ENCODE measurements at places on chromosomes 4 and X.

DNA sequence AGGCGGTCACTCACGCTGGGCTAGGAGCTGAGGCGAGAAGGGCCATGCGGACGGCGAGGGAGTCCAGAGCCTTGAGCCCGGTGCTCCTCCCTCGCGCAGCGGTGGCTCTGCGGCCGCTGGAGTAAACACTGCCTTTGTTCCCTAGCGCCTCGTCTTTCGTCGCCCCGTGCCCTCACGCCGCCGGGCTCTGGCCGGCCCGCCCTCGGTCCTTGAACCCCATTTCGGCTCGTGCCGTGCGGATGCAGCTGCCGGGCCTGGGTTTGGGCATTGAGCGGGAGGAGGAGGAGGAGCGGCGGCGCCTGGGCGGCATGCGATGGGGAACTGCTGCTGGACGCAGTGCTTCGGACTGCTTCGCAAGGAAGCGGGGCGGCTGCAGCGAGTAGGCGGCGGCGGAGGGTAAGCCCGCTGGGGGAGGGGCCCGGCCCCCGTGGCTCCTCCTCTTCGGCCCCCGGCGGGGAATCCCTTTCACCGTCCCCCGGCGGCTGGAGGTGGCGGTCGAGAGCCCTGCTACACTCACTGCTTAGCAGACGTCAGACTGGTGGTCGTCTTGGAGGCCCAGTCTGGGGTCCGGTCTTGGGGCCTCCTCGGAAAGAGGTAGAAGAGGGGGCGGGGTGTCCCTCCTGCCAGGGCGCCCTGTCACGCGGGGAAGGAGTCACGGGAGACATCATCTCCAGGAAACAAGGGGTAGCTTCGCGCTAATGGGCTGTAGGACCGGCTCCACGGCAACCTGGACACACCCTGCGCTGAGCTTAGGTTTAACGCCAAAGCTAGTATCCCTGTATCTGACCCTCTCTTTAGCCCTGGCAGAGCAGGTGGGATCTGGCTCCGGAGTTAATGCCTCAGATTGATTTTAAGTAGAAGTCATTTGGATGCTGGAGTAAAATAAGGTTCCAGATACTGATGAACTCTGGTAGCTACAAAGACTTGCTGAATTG lies at the start of gene AP1AR:
Gene AP1AR (plus strand): TSS at position 9 of the 935 bp plus-strand sequence. CDS start 305 bp downstream, at position 314.
- DNase-seq = peak; percentile 72

GRCh38 chrX:7987160-7988012 lies 60.2 kb upstream of the PNPLA4 start:
- DNase-seq = no peak

- DNase-seq = no peak
Observed at GRCh38 chrX:72105436-72105835, 26.3 kb downstream of the RTL5 start.

DNA sequence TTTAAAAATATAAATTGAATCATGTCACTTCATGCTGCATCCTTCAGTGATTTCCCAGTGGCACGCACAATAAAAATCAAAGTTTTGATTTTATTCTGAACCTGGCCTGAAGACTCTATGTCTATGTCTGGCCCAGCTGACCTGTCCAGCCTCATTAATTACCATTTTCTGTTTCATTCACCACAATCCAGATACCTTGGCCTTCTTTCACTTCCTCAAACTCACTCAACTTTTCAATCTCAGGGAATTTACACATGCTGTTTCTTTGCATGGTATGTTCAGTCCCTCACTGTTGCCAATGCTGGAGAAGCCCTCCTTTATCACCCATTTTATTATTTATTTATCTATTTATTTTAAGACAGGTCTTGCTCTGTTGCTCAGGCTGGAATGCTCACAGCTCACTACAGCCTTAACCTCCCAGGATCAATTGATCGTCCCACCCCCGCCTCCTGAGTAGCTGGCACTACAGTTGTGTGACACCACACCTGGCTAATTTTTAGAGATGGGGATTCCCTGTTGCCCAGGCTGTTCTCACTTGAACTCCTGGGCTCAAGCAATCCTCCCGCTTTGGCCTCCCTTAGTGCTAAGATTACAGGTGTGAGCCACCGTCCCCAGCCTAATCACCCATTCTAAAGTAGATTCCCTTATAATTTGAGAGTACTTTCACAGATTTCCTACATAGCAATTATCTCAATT lies 43.1 kb downstream of the ZGRF1 start:
- no peak for DNase-seq

DNA sequence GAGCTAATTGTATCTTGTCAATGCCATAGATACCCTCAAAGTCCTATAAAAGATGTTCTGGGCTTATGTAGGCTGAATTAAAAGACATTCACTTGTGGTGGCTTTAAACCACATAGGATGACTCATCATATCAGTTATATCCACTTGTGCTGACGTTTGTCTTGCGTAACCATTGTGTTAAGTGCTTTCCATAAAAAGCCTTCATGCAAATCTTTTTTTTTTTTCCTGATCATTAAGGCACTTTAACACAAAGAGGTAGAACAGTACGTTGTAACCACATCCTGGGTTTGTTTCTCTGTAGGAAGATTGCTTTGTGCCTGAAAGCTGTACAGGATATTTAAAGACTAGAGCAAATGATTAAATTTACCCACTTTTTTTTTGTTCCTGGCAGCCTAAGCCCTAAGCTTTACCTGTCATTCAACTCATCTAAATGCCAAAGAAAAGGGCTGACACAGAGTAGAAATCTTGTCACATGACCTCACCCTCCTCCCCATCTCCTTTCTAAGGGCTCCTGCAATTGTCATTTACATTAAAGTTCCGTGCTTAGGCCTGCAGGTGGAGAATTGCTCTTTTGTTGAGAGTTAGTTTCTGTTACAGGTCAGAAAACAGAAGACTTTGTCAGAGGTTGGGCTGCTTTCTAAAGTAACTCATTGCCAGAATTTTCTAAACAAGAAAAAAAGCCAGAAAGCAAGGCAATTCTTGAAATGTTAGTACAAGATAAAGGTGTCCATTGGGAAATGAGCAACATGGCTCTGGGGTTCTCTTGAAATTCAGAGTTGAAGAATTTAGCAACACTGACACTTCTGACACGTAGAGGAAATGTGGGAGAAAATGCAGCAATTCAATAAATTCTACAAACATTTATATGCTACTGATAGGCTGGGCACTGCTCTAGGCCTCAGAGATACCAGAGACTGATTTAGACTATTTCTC lies 555.6 kb downstream of the PPARGC1A start:
- DNase-seq = peak; percentile 0

DNA sequence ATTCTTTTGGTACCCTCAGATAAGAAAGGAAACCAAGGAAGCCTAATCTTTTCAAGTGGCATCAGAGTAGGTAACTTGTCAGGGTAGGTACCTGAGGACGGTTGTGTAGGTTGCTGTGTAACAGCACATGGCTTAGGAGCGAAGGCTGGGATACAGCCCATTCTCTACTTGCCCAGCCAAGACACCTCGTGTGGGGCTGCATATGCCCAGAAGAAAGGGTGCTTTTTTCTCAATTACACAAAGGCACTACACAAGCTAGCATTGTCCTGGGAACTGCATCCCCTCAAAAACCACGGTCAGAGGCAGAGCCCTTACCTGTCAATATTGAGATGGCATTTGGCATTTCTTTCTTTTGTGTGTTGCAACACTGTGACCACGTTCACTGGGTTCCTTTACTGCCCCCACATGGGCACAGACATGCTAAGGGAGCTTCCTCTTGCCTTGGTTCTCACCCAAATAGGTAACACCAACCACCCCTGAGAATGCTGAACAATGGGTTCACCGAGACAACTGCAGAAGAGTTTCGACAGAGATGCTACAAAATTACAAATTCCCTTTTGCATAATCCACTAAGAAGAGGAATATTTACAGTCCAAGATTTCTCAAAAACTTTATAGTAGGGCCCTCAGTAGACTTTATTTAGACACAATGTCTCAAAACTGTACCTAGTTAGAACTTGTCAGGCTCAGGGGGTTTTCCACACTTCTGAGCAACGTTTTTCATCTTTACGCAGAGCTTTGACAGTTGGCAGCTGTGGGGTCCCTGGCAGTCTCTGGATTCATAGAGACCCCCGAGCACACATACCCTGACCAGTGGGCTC lies 35.8 kb upstream of the TNIP3 start:
- no peak for DNase-seq

DNA sequence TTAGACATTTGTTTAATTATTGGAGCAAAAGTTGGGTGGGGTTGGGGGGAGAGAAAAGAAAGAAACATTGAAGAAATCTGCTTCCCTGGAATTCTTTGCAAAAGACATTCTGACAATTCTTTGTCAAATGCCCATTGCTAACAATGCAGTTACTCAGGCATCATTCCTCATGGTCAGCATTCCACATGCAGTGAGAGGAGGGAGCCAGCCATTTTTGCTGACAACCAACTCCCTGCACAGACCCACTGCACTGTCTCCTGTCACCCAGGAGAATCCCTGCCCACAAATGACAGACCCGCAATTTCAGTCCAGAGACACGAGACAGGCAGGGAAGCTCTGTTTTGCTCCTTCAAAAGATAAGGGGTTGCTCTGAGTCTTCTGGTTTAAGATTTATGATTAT lies 985.1 kb upstream of the SLIT2 start:
- no peak for DNase-seq

GRCh38 chr4:106305435-106306055 lies 10.5 kb downstream of the TBCK start:
- DNase-seq = no peak

DNA sequence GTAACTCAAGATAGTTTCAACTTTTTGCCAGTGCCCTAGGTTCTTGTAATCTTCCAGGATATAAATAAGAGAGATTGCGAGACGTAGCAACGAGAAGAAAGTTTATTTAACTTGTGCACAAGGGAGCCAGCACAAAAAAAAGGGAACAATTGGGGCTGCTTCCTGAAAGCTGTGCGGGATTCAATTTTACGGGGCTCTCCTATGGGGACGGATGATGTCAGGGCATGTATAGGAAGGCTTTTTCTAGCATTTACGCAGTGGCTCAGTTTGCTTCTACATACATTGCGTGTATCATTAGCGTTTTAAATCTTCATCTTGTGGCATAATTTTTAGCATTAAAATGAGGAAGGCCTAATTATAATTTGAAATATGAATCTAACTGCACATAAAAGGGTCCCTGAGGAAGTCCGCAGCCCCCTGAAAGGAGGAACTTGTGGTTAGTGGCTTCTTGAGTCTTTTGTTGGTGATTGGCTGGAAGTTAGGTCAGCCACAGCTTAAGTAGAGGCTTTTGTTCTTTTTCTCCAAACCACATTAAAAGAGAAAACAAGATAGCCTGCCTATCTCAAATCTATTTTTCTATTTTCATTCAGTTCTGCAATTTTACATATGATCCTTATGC lies 668.2 kb upstream of the NDST4 start:
- DNase-seq = no peak

DNA sequence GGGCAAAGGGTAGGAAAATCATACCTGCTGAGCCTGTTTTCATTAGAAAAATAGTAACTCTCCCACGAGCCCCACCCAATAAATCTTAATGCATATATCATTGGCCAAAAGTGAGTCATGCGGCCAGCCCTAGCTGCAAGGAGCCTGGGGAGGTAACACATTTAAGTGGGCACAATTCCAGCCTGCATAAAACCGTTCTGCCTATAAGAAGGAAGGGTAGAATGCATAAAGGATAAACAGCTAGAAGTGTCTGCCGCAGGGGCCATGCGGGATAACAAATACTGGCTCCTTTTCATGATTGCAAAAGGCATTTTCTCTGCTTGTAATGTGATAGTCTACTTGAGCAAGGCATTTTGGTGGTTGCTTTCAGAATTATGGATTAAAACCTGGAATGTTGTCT lies 37.1 kb downstream of the EFHC2 start:
- no peak for DNase-seq

- DNase-seq = no peak
Observed at GRCh38 chr4:126916626-126917140, 716.1 kb upstream of the INTU start.

GRCh38 chr4:38013461-38014366 lies 53.5 kb downstream of the PTTG2 start:
- DNase-seq = no peak

- DNase-seq = no peak
Observed at GRCh38 chrX:133989490-133989889, 4.1 kb upstream of the GPC3 start.

- no peak for DNase-seq
Observed at GRCh38 chr4:181443021-181443420, 800.2 kb upstream of the TENM3 start.

- DNase-seq = no peak
Observed at GRCh38 chr4:177853229-177853628, 411.0 kb upstream of the AGA start.

- no peak for DNase-seq
Observed at GRCh38 chr4:113959539-113959937, 19.9 kb downstream of the ARSJ start.
